ENCODE measurements at places on chromosomes 5 and 9.

DNA sequence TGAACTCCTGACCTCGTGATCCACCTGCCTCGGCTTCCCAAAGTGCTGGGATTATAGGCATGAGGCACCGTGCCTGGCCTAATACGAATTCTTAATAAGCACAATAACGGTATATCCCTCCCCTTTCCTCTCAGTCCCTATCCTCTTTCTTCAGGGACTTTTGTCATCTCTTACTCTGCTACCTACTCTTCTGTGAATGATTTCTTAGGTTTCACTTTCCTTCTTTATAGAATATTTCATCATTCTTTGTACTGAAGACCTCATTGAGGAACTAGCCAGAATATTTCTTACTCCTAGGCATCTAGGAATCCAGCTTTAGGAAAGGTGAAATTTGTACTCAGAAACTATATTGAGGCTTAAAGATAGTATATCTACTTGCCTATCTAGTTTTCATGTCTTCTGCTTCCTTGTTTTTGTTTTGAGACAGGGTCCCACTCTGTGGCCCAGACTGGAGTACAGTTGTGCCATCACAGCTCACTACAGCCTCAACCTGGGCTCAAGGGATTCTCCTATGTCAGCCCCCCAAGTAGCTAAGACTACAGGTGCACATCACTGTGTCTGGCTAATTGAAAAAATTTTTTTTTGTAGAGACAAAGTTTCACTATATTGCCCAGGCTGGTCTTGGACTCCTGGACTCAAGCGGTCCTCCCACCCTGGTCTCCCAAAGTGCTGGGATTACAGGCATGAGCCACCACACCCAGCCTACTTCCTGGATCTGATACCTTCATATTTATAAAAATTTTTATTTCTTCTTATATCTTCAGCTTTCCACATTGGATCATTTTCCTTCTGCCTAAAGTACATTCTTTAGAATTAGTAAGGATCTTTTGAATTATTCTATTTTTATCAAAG, 69.7 kb downstream of the GPBP1 start:
- no peak for DNase-seq

- no peak for DNase-seq
These were observed 232.6 kb upstream of the TNC start for GRCh38 chr9:115350548-115350947.

- no peak for DNase-seq
These were observed 275.9 kb downstream of the ACTL7B start for GRCh38 chr9:108579757-108580439.

- no peak for DNase-seq
These were observed 422.7 kb downstream of the DMAC1 start for GRCh38 chr9:7376833-7377232.

- DNase-seq: peak; percentile 47
These were observed 226.5 kb upstream of the MAP3K1 start for GRCh38 chr5:56588636-56589480.

DNA sequence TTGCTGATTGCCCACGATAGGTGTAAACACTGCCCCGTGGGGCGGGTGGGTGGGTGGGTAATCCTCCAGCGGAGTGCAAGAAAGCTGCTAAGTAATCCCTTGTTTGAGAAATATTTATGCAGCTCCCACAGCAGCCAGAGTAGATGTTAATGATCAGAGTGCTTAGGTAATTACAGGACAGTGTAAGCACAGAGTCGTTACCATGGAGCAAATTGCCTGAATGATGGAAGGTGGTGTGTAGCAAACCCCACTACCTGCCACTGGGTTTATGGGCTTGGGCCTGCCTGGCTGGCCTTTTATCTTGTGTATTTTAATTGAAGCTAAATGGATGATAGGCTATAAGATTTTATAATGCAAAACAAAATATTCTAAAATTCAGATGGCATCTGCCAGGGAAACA, 110.0 kb downstream of the COL5A1 start:
- DNase-seq: no peak

DNA sequence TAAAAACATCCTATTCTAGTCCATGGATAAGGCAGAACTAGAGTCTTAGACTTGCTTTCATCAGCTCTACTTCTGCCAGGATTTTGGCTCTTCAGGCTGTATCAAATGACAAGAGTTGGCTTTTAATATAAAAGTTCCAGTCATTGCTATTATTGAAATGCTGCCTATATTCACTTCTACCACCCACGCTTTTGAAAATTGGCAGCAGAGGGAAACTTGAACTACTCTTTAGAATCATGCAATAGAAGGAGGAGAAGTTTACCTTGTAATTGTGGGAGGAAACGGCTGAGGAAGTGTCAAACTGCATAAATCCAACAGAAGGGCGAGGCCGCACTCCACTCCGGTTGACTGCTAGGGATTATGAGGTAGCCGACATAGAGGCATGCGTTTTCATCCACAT, 122.6 kb upstream of the BASP1 start:
- no peak for DNase-seq

- DNase-seq: no peak
These were observed 211.5 kb upstream of the RPS23 start for GRCh38 chr5:82489683-82490082.

GRCh38 chr5:177531209-177531940, 14.6 kb upstream of the DDX41 start:
- no peak for DNase-seq

- no peak for DNase-seq
These were observed 71.0 kb downstream of the BRINP1 start for GRCh38 chr9:119298076-119298853.

DNA sequence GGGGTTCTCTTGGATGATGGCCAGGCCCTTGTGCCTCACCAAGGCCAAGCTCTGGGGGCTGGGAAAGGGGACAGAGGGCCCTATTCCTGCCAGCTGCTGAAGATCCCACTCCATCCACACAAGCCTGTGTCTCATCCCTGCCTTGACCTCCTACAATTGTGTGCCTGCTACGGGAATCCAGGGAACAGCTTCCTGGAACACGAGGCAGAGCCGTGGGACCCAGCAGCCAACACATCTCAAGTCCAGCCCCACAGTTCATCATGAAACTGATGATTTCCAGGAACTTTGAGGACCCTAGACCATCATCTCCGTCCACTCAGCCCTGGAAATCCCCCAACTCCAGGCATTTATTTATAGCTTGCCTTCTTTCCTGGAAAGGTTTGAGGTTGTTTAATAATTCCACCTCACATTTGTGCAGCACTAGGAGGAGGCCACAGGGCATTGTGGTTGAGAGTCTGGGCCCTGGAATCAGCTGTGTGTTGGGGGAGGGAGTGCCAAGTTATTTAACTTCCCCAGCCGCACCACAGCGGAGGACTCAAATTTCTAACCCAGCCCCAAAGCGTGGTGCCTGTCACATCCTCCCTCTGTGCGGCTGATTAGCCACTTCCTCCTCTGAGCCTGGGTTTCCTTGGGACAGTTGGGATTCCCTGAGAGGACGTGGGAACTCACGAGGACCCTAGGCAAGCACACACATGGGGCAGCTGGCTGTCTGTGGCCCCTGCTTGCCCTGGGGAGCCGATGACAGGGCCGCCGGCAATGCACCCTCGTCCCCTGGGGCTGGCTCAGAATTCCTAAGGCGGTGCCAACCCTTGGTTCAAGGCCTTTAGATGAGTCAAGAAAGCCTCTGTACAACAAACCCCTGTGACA, 58.2 kb upstream of the GGTA1 start:
- no peak for DNase-seq

DNA sequence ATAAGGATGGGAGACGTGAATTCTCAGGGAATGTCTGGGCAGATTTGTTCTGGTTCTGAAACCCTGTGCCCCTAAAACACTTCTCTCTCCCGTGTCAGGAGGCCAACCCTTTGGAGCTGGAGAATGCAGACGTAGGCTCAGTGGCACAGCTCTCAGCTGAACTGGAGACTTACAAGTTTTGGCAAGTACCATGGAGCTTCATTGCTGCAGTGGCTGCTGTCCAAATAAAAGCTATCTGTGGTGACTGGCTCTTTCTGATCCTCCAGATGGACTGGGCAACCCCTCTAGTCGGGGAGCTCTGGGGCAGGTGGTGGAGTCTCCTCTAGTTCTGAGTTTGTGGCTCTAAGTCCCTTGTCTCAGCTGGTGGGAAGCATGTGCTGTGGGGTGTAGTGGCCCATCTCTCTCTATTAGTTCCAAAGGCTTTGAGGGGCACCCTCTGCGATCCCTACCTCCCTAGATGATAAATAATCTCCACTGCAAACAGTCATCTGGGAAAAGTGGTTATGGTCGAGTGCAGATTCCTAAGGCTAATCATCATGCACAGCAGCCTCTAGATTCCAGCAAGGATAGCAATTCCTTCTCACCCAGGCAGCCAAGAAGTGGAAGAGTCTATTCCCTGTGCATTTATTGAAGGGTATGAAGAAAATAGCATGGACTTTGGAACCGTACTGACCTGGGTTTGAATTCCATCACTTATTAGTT, 204.2 kb upstream of the KLF4 start:
- no peak for DNase-seq

DNA sequence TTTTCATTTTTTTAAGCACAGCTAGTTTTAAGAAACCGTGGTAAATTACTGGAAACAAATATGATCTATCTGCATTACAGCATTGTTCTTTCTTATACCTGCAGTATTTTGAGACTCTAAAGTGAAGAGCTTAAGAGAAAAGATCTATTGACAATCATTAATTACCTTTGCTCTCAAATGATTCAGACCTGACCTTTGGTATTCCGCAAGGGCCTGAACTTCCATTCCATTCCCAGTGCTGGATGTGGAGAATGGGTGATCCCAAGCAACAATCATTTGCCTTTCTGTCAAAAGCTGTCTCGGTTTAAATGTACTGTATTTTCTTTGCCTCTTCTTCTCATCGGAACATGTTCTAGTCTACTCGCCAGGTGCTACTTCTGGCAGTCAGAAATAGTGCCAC, 18.9 kb downstream of the NREP start:
- DNase-seq: no peak

DNA sequence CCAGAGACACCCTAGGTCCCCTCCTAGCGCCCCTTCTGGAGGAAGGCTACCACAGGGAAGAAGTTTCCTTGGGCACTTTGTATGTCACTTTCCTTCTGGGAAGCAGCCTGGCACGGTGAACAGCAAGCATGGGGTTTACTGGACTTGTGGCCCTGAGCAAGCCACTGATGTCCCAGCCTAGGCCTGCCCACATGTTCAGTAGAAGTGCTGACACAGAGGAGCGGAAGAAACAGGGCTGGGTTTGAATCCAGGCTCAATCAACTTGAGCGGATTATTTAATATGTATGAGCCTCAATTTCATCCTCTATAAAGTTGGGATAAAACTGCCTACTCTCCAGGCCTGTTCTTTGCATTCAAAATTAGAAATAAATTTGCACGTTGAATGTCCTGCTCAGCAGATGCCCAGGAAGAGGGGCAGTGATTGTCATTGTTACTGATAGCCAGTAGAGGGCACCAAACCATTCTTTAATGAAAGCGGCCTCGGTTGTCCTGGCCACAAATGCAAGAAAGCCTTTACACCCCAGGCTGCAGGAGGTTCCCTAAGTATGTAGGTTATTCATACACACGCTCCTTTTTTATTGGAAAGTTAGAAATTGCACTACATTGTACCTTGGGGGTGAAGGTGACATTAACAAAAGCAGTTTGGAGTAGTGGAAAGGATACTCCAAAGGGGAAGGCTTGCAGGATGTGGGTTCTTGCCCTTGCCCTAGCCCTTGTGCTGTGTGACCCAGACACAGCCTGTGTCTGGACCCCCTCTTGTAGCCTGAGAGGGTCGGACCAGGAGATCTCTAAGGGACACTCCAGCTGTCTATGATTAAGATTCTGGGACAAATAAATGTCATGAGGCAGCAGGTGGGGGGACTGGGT, 13.4 kb upstream of the XPA start:
- DNase-seq: peak; percentile 21

DNA sequence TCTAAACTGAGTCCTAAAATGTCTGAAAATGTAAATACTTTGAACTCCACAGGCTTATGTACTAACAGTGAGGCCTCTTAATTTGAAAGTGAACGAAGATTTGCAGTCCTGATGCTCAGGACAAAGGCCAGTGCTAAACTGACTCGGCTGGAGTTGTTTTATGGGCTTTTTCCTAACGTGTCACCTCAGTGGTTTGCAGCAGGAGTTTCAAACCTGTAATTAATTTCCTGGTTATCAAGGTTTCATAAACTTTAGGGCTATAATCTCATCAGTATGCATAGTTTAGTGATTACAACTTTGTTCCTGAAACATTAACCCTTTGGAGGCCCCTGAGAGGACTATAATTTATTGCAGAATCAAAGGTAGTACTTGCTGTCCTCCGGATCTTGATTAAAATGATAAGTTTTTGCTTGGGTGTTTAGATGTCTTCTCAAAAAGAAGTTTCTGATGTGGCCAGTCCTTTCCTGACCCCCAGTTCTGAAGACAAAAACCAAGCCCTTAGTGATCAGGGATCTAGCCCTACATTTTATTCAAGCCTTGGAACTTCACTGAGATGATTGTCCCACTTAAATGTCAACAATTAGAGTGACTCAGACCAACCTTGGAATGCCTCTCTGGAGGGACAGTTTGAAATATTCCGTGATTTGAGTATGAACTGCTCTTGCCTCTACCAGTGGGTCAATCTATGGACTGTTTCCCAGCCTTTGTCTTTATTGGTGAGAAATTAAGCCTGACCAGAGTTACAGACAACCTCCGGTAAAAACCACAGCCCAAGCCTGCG, 11.1 kb upstream of the S100Z start:
- DNase-seq: no peak

GRCh38 chr5:96016216-96016615, 54.6 kb upstream of the ELL2 start:
- no peak for DNase-seq

- no peak for DNase-seq
These were observed 21.3 kb downstream of the PTTG1 start for GRCh38 chr5:160442824-160443431.

DNA sequence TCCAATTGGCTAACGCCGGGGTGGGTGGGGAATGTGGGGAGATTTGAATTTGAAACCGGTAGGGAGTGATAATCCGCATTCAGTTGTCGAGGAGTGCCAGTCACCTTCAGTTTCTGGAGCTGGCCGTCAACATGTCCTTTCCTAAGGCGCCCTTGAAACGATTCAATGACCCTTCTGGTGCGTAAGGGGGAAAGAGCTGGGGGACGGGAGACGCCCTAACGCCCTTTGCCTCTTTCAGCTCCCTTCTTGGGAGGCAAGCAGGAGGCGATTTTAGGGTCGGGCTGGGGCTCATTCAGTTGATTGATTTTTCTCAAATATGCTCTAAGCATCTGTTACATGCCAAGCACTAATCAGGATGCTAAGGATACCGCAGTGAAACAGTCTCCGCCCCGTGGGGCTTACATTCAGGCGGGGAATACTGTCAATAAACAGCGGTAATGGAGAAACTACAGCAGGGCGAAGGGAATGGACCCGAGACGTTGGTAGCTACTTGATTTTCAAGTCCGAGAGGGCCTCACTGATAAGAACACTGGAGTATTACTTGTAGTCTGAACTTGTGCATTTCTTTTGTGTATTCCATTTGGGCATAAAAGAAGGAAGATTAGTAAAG, at the start of gene HMMR:
TSS of gene HMMR (plus strand) at position 71 of the 610 bp plus-strand sequence. CDS start at position 132, 61 bp downstream.
- DNase-seq: no peak

GRCh38 chr9:31347082-31347617, 1037.3 kb upstream of the ACO1 start:
- peak; percentile 11 for DNase-seq

Data from effector CD4-positive, alpha-beta T cell (primary cell).